ENCODE measurements at places on chromosomes 11 and 22.
A peak's percentile ranks its signal among the peaks of the same experiment; 100 is the strongest.

DNA sequence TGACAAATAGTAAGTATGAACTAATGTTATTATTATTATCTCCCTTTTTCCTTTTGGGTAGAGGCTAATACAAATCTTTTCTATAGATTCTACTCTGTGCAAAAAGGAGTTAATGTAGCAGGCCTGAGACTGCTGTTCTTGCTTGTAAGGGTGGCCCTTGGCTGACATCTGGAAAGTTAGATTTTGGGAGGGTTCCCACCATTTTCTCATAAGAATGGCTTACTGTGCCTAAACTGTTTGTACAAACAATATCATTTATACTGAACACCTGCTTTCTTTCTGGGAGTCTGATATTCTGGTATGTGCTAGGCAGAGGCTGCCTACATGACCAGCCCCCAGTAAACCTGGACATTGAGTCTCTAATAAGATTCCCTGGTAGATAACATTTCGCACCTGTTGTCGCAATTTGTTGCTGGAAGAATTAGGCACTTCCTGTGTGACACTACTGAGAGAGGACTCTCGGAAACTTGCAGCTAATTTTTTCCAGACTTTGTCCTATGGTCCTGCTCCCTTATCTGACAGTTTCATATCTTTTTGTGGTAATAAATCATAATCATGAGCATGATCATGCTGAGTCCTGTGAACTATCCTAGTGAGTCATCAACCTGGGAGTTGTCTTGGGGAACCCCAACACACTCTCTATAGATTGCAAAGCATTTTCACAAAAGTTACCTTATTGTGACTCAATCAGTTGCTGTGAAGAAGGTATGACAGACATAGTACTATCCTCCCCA is 257.7 kb upstream of the CCDC90B start:
- no peak for DNase-seq

DNA sequence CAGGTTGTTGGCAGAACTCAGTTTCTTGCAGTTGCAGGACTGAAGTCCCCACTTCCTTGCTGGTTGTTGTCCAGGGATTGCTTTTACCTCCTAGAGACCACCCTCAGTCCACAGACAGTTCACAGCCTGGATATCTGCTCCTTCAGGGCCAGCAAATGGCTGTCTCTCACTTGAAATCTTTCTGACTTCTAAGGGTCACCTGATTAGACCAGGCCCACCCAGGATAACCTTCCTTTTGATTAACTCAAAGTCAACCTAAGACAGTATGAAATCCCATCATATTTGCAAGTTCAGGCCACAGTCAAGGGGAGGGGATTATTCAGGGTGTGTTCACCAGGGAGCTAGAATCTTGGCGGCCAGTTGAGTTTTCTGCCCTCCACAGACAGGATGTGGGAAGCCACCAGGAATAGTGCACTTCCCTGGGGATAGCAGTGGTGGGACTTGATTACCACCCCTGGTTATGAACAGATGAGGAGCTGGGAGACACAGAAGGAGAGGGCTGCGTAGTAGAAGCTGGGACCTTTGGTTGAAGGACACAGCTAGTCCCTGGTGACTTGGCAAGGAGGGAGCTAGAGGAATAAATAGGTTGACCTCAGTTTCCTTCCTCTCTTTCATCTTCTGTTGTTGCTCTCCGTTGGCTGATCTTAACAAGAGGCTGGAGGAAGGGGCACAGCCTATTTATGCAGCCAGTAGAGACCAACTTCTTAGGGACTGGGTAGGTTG is 33.4 kb downstream of the MIAT start:
- DNase-seq, result no peak

DNA sequence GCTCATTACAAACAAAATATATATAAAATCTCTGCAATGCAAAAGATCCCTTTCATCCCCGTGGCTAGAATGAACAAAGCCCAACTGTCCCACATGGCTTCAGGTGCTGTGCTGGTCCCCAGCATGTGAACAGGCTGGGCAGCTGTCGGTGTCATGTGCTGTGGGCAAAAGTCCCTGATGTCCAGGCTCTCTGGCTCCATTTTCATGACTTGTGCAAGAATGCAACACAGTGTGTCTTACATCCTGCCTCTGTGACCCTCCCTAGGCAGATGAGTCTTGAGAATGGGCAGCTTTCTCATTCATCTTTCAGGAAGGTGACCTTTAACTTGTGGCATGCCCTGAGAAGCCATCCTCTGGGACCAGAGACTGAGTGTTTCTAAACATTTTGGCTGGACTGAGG is 14.5 kb downstream of the GUCD1 start:
- DNase-seq, result peak; percentile 26

- no peak for DNase-seq
These were observed 33.4 kb downstream of the AMBRA1 start for GRCh38 chr11:46560300-46560991.

DNA sequence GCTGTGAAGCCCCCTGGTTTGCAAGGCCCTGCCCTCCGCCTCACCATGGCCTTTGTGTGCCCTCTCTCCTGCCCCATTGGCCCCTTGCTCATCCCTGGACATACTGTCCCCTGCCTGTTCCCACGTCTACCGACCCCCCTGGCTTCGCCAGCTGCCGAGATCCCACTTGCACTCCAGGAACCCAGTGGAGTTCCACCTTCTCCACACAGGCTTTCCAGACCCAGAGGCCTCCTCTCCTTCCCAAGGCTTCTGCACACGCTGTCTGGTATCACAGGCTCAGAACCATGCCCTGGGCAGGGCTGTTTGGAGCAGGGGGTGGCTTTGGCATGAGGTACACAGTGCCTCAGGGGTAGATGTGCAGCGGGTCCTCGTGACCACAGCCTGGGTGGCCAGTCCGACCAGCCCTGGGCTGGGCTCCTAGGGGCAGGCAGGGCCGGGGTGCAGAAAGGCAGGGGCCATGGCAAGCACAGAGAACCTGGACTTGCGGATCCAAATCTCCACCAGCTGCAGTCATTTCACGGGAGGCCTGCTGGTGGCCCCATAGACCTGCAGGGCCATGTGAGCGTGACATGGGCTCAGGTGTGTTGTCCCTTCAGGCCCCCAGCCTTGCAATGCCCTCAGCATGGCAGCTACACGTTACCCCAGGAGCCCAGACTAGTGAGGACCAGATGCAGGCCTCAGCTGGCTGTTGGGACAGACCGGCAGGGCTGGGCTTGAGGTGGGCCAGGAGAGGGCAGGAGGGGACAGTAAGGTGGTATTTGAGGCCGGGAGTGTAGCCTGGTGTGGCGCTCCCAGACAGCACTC is 9.5 kb downstream of the GRK2 start:
- DNase-seq, result no peak

DNA sequence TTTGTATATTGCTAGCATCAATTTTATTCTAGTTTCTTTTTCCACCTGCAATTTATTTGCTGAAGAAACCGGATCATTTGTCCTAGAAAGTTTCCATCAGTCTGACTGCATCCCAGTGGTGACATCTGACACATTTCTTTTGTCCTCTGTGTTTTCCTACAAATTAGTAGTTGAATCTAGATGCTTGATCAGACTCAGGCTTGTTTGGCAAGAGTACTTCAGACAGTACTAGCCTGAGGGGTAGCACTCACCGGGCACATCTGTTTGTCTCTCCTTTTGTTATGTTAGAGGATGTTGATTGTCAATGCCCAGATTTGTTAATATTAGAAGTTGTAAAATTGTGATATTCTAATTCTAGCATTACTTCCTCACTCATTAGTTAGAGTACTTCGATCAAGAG is 204.8 kb downstream of the SWAP70 start:
- DNase-seq, result no peak

DNA sequence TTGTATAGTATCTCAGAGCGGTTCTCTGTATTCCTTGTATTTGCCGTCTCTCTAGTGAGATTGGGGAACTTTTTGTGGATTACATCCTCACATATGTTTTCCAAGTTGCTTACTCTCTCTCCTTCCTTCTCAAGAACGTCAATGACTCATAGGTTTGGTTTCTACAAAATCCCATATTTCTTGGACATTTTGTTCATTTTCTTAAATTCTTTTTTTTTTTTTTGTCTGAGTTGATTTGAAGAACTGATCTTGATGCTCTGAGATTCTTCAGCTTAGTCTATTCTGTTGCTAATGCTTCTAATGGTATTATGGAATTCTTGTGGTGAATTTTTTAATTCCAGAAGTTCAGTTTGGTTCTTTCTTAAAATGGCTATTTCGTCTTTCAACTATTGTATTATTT is 28.4 kb upstream of the SLN start:
- DNase-seq, result no peak

DNA sequence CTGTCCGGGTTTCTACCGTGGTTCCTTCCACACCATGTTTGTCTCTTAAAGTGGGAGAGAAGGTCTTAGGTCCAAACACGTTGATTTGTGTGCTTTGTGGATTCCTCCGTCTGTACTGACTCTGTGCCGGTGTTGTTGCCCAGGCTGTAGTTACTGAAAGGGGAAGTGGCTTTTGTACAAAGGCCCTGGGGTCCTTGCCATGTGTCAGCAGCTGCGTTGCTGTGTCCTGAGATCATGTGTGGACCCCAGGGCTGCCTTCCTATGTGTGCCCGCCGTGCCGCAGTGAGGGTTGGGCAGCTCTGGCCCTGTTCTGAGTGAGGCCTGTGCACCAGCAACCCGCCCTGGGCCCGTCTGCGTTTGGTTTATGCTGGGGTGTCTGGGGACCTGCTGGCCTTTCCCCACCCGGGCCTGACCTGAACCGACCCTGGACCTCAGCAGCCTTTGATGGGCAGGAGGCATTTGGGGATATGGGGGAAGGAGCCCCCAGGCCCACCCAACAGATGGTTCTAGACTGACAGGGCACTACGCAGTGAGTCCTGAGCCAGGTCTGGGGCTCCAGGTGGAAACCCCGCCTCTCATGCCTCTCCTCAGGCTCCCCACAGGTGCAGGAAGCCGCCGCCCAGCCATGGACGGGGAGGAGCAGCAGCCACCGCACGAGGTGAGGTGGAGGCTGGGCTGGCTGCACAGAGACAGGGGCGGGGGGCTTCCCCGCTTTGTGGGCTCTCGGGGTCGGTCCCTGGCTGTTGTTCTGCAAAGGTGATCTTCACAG is 6.9 kb downstream of the TRABD start:
- DNase-seq, result no peak
